RWPE2 (cell line): ENCODE measurements at places on chromosomes 3 and 15.

GRCh38 chr3:184366619-184367289 is 5.2 kb downstream of the POLR2H start:
- DNase-seq: no peak

DNA sequence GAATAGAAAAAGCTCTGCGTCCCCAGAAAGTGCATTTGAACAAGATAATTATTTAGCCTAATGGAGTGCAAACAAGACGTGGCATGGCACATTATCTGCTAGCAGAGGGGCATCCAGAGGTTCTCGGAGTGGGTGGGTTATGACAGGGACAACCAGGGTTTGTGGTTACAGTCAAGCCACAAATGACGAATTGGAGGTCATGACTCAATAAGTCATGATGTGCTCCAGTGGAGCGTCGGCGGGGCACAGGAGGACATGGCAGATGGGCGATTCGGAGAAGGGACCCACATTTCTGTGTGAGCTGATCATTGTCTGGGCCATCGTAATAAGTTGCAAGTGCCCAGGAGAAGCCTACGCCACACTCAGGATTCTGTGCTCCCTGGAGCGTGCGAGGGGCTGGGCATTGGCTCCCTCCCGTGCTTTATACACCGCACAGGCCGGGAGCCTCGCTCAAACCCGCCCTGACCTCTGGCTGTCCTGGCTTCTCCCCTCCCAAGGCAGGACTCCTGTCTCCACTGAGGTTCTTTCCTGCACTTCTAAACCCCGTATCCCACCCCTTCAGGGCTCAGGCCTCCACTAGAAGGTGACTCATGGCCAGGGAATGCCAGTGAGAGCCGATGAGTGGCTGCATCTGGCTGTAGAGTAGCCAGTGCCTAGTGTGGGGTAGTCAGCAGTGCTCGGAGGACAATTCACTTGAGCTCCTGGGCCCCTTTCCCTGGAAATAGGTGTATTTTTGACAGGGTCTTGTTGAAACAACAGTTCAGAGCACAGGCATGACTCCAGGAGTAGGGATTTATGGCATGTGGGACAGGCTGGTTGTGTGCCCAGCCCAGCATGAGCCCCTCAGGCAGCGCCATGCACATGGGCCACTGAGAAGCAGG is 67.4 kb downstream of the GRIP2 start:
- peak; percentile 80 for DNase-seq

DNA sequence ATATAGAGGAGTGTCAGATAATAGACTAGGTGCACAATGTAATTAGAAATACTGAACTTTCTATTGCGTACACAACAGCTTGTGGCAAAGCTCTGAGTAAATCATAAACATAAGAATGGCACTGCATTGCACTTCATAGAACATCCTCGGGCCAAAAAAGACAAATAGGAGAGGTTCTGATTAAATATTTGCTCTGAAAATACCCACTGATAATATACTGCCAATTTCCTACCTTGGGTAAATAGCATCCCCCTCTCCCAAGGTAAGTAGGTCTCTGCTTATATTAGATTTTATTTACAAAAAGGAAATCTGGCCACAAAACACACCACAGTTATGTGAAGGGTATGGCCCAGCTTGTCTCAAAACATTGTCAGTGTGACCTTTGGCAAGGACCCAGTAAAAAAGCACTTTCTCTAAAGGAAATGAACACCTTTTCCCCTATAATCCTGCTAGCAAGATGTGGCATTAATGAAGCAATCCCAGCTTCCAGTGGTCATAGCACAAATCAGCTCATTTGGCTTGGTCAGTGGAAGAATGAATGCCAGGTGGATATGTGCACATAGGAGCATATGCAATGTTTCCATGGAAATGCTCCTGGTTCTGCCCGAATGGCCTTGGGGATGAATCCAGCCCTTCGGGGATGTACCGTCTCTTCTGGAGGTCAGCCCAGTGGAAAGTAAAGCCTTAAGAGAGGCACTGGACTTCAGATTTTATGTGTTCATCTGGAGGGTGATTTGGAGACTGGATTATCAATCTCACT is 315.9 kb downstream of the LSAMP start:
- DNase-seq: no peak

DNA sequence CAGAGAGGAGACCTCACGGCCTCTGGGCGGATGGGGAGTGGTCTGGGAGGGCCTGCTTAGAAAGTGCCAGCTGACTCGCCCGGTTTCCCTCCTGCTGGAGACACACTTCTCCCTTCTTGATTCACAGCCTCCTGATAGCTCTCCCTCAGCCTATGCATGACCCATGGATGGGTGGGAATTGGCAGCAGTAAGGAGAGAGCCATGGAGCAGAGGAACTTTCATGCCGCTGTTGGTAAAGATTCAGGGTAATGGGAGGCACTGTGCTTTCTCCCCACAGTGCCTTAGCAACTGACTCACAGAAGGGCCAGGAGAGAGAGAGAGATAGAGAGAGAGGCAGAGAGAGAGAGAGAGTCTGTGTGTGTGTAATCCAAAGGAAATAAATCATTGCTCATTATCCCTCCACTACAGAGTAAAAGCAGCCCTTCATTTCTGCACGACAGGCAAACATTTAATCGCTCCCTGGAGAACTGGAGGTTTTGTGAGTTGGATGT is 82.8 kb downstream of the SEMA5B start:
- DNase-seq: no peak

DNA sequence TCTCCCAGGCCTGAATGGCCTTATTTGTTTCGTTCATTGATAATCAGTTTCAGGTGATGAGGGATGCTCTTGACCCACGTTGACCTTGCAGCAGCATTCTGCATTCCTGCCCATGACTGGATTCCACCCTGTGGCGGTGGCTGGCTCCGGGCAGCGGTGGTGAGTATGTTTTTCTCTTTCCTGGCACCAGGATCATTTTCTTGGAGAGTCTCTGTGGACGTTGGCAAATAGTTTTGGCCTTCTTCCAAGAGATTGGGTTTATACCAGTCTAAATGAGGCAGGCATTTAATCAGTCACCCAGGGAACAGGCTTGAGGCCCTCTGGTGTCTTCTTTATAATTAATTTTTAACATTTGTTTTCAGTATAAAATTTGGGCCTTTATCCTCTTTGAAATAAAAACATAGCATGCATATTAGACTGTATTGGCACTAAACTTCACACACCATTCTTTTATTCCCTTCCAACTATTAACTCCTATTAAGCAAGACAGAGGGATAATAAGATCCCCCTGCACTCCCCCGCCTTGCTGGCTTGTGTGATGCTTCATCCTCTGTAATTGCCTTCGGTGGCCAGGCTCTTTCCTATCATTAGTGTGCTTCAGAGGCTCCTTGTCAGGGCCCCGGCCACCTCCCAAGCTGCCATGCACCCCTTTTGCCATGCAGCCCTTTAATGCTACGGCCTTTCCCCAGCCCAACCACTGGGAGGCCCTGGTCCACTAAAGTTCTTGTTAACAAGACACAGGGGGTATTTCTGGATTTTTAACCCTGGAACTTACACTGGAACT is 176.2 kb upstream of the TOPAZ1 start:
- DNase-seq: no peak

DNA sequence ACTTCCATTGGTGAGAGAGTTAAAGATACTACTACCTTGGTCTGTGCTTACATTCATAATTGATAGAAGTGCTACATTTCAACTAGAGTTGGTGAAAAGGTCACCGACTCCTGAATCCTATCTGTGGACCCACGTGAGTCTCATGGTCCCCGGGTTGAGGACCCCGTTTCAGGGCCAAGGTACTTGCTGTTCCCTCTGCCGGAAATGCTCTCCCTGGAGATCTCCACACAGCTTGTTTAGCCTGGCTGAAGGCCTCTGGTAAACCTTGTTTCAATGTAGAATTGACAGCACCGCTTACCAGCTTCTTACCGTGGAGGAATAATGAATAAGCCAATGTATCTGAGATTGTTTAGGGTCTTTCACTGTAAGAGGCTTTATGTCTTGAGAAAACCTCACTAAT is 226.0 kb upstream of the GOLGA6L4 start:
- DNase-seq: no peak

DNA sequence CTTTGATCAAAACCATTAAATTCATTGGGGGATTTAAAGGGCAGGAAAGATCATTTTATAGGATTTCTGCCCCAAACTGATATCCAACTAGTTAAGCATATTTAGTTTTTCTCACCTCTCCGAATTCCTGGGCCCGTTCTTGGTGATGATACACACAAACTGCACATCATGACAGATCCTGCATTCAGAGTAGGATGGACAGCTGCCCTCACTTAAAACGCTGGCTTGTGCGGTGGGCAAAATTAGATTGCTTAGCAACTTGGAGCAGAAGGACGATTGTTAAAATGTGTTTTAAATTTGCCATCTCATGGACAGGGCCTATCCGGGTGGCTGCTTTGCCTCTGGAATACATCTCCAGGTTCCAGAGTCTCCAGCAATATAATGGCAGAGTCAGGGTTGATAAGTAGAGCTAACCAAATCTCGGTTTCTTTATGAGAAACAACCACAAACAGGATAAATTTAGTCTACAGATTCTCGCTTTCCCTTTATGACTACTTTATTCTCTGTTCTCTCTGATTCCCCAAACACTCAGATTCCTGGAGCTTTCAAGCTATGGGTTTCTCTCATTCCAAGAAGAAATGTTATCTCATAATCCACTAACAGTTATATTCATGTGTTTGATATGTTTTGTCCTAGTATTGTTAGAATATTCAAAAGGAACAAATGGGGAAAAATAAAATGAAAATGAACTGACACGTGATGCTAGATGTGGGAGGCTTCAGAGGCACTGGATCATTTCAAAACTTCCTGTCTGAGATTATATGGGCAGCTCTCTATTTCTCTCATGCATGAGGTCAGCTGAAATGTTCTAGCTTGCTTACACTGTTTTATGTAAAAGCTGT is 1014.1 kb upstream of the SEMA6D start:
- no peak for DNase-seq

DNA sequence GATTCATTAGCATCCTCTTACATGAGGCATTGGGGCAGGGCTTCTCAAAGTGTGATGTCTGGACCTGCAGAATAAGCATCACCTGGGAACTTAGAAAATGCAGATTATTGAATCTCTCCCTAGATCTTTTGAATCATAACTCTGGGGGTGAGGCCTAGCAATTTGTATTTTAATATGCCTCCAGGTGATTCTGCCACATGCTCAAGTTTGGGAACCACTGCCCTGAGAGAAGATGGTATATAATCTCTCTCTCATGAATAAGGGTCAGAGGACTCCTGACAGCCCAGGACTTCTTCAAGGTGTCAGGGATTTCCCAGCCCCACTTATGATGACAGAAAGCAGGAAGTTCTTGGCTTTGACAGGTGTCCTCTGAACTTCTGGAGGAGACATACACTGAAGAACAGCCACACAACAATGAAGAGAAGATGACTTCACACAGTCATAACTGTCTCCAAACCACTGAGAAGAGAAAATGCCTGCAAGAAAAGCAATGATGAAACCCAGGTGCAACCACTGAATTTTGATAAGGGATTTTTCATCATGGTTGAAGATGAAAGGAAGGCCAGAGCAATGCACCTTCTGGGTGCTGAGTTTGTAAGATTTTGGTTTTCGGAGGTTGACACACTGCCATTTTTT is 211.9 kb upstream of the MRPL3 start:
- no peak for DNase-seq

DNA sequence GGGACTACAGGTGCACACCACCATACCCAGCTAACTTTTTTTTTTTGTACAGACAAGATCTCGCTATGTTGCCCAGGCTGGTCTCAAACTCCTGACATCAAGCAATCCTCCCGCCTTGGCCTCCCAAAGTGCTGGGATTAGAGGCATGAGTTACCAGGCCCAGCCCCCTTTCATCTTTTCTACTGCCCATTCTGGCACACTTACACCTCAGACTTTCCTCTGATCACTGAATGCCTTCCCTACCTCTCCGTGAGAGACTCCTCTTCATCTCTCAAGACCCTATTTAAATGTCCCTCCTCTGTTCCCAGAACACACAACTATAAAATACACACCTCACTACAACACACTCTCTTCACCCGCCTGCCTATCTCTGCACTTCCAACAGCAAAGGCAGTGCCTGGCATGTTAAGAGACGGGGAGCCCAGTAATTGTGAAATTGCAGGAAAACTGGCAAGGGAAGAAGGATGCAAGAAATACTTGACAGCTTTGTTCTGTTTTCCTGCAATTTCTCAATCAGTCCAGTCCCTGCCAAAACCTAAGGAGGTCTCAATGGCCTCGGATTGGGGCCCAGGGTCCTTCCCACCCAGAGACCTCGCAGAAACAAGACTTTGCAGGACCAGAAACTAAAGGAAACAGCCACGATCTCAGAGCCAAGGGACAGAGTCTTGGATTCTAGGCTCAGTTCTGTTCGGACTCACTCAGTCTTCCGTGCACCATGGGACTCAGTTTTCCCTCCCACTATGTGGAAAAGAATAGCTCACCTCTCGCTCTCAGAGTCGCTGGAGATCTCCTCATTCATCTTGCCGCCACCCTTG is 849 bp downstream of the RRP9 start:
- DNase-seq: no peak

- DNase-seq: no peak
Measured at GRCh38 chr3:151946606-151947005, 73.2 kb downstream of the SUCNR1 start.

DNA sequence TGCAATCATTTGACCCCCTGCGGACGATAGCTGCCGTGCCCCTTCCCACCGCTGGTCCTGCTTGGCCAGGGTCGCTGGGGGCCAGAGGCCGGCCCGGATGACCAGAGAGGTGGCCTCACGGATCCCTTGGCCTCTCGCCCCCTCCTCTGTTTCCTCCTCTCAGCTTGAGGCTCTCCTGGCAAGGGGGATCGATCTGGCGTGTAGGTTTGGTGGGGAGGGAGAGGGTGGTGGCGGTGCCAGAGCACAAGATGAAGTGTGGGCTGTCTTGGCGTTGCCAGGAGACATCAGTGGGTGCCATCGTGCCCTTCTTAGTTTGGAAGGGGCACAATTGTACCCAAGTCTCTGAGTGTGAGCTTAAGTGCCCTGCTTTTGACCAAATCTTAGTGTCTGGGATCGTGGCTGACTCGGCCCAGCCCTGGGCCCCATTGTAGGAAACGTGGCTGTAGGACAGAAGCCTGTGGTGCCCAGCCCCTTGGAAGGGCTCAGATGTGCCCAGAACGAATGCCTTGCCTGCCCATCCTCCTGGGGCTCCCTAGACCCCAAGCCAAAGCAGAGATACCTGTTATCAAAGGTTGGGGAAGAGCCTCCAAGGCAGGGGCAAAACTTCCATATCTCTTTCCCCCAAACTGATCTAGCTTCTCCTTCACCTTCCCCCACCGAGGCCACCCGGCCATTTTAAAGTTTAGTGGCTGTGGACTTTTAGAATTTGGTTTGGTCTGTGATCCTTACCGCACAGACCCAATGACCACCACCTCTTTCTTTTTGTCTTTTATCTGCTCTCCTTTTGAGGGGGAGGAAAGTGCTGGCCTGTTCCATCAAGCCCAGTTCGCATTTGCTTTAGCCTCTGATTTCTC is 14.4 kb downstream of the NR2F2 start:
- no peak for DNase-seq

DNA sequence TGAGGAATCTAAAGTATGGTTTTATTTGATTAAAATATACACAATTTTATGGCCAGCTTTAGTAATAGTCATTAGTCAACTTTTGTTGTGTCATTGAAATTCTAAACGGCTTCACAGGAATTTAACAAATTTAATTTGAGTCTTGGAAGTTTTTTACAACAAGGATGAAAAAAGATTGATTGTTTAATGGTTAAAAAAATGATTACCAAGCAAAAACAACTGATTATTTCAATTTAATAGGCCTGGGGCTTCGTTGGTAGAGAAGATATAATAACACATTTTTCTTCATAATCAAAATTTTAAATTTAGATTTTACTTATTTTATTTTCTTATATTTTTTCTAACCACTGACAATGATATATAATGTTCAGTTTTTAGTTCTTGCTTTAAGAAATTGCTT is 4.4 kb downstream of the MME start:
- no peak for DNase-seq
